Activated naive CD4-positive, alpha-beta T cell treated with anti-CD3 and anti-CD28 coated beads for 36 hours (primary cell): ENCODE measurements at places on chromosomes 2 and 18.

- DNase-seq, result peak; percentile 6
Measured at GRCh38 chr2:287911-288757, at the start of gene ALKAL2. Gene ALKAL2 (minus strand): TSS chr2:288091. CDS start chr2:287835, 256 bp downstream.

DNA sequence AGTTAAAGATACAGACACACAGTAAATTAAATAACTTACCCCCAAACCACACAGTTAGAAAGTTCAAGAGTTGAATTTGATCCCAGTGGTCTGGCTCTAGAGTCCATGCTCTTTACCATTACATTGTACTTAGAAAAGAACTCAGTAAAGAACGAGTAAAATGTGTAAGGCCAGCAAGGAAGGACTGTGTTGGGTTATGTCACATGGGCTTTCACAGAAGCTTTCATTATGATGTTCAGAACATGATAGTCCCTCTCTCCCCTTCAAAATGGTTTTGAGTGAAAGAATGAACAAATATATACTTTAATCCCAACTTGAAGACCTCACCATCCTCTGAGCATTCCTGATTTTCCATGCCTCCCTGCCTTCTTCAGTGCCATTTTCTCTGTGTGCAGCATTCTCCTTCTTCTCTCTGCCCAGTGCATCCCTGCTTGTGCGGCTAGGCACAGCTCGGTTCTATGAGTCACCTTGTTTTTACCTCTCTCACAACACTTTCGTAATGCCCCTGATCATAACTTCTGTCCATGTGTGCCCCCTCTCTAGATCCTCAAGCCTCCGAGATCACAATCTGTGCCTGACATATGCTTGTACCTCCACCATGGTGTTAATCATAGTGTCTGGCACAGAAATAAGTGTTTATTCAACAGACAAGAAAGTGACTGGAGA lies 22.0 kb downstream of the RASGRP3 start:
- no peak for DNase-seq

DNA sequence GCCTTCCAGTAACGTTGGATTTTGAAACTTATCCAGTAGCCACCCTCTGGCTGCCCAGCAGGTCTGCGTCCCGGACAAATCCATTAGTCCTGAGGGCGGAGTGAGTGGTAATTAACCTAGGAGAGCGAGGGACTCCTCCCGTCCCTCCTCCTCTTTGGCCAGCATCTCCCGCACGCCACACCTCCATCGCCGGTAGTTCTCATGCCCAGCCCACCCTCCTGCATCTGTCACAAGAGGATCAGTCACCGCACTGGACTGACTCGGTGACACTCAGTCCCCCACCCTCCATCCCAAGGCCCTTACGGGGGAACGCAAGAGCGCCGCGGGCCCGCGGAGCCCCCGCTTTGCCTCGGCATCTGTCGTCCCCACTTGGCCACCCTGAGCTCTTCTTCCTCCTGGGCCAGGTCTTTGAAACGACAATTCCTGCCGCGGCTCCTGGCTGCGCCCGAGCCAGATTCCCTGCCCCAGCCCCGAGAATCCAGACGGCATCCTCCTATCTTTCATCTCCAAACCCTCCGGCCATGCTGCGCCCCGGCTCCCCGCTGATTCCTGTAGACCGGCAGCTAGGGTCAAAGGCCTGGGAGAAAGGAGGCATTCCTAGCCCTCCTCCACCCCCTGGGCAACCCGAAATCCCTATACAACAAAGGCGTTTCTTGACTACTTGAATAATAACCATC lies 77.5 kb downstream of the EIF2AK3 start:
- no peak for DNase-seq

GRCh38 chr2:237432484-237433092 lies 18.6 kb upstream of the COL6A3 start:
- DNase-seq, result peak; percentile 89

DNA sequence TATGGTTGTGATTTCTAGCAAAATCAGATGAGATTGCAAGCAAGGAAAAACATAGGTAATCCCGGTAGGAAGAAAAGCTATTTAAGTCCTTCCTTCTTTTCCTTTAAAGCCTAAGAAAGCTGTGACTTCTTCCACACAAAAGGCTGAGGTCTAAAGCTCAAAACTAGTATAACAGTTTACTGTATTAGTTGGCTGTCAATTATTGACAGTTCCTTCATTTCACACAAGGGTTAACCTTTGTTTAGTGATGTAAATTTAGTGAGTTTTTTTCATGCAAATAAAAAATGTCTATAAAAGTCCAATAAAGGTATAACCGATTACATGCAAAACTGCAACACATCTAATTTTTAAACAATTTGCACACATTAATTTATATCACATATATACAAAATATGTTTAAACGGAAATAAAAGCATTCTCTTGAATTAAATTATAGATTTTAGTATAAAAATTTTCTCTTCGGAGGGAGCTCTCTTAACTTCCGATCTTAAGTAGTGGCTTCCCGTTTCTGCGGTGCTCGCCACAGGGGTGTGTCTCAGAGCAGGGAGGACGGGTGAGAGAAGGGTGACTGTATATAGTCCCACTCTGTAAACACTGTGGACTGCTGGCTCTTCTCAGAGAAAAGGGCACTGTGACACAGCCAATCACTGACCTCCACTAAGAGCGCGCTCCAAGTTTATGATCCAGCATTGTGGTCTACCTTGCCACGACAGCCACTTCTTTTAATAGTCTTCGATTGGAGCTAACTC lies 33.4 kb downstream of the TTR start:
- no peak for DNase-seq

DNA sequence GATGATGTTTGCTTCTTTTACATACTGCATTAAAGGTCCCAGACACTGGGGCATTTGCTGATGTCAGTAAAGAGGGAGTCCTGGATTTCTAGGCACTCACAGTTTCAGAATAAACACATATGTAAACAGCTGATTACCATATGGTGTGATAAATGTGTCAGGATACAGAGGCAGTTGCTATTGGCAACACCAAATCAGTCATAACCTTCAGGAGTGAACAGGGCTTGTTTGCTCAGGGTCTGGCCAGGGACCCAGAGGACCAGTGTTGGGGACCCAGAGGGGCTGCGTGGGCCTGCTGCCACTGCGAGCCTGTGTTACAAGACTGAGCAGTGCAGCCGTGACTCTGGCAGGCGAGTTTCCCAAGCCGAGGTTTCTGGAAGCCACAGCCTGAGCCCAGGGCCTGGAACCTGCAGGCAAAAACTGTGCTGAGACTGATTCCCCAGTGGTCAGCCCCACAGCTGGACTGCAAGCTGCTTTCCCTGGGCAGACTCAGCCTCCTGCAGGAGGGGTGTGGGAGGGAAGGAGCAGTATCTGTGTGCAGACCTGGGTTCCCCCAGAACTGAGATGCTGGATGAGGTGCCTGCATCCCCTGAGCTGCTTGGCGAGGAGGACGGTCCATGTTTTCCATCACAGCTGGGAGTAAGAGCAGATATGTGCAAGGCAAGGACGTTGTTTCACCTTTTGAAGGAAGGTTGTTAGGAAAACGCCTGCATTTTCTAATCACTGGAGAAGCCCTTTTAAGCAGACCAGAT lies 23.6 kb downstream of the ASAP2 start:
- no peak for DNase-seq
